Activated CD4-positive, alpha-beta T cell treated with anti-CD3 and anti-CD28 coated beads, Interleukin-10, Interleukin-2, amounts not matched to agents 100 ng/mL and 50 ng/mL, durations not matched to agents 16 hours and 8 hours (primary cell): ENCODE measurements at places on chromosomes 5 and 9.

DNA sequence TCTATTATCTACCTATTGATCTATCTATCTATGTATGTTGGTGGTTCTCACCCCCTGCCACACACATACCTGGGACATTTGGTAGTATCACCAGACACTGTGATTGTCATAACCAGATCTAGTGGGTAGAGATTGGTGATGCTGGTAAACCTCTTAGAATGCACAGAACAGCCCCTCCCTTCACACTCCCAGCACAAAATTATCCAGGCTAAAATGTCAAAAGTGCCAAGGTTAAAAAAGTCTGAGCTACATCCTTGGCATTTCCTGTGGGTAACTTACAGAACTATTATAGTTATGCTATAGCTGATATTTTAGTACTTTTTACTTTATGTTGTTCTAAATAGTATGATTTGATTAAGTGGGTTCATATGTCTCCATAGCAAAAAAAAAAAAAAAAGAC lies 151.0 kb downstream of the FER start:
- DNase-seq, result no peak

GRCh38 chr5:179699616-179700237 lies 960 bp downstream of the CANX start:
- DNase-seq, result peak; percentile 78

DNA sequence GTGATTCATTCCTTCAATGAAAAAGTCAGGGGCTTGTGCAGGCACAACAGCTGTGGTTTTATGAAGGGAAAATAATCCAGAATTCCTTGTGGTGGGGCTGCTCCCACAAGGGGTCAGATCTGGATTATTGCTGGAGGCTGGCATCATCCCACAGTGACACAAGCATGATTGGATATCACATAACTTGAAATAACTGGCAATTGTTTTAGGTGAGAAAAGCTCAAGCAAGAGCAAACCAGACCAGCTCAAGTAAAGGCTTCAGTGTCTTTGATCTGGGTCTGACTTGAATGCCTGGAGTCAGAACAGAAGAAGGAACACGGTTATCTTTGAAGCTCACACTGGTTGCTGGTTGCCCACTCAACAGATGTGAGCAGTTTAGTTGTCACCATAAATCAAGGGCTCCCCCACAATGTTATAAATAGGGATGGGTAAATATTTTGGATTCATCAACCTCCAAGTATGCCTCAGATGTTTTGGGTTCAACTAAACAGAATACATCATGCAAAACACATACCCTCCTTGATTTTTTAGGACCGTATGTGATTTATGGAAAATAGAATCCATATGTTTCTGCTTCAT lies 3.1 kb upstream of the ZNF474 start:
- DNase-seq, result no peak

DNA sequence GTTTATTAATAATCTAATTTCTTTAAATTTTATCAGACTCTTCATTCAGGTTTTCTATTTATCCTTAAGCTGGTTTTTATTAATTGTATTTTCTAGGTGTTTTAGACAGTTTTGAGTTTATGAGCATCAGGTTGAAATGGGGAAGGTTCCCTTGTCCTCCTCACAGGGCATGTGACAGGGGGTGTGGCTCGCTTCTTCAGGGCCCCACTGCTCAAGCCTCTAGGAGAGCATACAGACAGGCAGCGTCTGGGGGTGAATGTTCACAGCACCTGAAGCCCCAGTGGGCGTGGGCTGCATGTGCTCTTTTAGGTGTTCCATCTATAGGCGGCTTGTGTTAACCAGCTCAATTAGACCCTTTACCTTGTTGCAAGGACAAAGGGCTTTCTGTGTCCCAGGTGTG lies 78.2 kb upstream of the RUFY1 start:
- no peak for DNase-seq

DNA sequence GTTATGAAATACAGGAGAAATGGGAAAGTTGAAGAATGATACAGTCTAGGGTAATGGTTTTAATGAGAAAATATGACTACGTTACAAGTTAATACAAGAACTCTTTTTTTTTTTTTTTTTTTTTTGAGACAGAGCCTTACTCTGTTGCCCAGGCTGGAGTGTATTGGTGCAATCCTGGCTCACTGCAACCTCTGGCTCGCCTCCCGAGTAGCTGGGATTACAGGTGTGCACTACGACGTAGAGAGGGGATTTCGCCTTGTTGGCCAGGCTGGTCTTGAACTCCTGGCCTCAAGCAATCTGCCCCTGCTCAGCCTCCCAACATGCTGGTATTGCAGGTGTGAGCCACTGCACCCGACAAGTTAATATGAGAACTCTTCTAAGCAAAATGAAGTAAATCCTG lies 77.1 kb upstream of the SELENOP start:
- DNase-seq, result no peak

DNA sequence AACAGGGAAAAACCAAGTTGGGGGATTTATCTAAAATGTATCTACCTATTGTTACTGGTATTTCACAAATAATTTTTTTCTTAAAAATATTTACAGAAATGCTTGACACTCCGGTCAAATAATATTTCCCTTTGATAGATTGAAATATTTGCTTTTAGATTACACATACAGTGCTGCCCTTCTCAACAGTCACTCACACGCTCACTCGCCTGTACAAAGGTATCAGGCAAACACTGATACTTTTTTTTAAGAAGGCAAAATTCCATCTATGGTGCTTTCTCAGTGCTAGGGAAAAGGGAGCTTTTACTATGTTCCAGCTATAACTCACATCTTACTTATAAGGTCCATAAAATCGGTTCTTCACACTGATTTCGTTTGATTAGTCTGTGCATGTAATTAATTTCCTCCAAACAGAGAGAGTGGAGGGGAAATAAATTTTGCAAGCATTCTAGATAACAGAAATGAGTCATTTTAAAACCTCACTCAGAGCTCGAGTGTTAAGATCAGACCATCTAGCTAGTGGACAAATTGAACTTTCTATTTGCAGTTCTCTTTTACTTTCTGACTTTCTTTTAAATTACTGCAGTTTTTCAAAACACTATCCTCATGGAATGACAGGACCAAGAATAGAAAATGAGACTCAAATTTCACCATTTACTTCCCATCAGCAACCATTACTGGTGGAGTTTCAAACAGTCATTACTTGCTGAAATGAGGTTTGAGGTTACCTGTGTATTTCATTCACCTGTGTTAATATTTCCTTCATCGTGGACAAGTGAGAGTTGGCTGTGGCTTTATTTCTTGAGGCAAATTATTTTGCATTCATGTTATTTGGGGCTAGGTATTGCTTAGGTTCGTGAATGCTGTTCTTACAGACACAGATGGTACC lies 273.2 kb downstream of the RAB3C start:
- DNase-seq, result peak; percentile 4

- no peak for DNase-seq
Measured at GRCh38 chr9:124077915-124078572, 66.5 kb downstream of the LHX2 start.

DNA sequence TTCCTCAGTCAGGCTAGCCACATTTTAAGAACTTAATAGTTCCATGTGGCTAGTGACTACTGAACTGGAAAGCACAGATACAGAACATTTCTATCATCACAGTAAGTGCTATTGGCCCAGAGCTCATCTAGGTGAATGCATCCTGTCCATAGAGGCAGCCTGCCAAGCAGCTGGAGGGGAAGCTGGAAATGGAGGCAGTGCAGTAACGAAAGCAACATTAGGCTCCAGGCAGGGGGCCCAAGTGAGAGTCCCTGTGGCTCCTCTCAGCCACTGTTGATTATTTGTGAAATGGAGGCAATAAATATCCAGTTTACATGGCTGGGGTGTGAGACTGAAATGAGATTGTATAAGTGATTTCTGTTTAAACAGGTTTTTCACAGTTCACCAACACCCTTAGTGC lies 227.2 kb upstream of the KLF9 start:
- no peak for DNase-seq

- DNase-seq, result no peak
Measured at GRCh38 chr9:8860925-8861324, 1061.3 kb upstream of the DMAC1 start.

DNA sequence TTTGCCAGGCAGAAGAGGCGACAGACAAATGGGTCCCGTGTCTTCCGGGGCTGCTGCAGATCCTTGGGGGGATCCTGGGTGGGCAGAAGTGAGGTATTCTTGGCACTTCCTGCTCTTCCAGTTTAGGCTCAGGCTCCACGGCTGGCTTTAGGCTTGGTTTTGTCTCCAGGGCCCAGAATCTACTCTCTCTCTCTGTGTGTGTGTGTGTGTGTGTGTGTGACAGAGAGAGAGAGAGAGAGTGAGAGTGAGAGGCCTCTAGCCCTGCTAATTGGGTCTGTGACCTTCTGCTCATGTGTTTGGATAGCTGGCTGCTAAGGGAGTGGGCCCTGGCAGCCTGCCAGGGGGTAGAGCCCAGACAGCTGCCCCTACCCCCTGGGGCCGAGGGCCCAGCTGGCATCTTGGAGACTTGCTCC lies 39.3 kb downstream of the CRB2 start:
- DNase-seq, result no peak

- peak; percentile 15 for DNase-seq
Measured at GRCh38 chr5:72523960-72524582, 16.9 kb upstream of the ZNF366 start.
